NCI-H774 (cell line): ENCODE measurements at places on chromosomes 11 and 22.
A peak's percentile ranks its signal among the peaks of the same experiment; 100 is the strongest.

DNA sequence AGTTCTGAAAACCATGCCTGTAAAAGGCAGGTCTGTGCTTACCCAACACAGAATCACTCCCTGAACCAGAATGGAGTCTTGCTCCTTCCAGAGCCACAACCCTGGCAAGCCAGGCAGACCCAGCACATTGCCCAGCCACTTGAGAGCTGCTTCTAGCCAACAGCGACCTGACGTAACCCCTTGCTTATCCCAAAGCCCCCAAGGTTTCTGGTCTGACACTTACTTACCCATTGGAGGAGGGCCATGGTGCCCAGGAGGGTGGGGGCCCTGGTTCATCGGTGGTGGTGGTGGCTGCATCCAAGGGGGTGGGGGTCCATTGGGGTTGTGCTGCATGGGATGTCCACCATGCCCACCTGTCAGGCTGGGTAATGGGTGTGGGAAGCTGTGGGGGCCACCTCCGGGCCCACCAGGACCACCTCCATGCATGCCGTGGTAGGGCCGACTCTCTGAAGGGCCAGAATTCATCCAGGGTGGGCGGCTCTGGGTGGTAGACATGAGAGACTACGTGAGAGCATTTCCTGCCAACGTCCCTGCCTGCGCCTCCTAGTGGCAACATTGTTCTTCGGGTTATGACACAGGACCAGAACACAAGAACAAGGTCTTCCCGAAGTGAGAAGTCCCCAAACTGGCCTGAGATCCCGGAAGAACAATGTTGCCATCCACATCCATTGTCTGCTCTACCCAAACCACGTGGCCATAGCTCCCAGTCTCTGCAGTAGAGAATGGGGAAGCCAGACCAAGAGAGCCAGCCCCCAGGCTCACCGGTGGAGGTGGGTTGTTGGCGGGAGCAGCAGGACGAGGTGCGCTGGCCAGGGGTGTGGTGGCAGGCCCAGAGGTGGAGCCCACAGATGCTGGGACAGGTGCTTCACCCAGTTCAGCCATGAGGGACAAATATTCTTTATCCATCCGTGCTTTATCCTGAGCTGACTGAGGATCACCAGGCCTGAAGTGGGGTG lies 7.8 kb upstream of the PYGM start:
- DNase-seq, result no peak

- no peak for DNase-seq
Observed at GRCh38 chr11:114063149-114063828, 3.8 kb downstream of the ZBTB16 start.

DNA sequence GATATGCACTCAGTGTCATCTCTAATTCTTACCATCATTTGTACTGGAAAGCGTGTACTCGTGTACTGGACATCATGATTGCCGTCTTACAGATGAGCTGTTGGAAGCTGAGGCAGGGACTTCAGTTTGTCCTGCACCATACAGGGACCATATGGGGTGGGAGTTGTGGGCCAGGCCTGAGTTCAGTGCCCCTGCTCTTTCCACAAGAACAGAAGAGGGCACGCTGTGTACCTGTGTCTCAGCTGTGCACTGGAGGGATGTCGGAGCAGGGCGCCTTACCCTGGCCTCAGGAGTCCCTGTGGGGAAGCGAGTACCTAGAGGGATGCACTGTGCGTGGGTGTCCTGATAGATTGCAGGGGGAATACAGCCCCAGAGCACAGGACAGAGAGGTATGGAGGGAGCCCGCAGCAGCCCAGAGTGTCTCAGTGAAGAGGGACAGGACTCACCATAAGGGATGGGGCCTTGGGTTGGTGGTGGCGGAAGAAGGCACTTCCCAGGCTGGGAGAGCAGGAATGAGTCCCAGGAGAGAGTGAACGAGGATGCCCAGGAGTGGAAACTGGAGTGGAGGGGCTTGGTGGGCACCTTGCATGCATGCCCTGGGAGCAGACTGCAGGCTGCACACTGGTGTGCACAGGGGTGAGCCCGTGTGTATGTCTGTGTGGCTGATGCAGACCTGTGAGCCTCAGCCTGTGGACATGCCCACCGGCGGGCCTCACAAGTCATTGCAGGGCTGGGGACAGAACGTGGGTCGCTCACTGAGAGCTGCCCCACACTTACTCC lies 329.7 kb downstream of the TBC1D22A start:
- no peak for DNase-seq

GRCh38 chr11:66328302-66329144 lies 7.7 kb downstream of the RIN1 start:
- DNase-seq, result peak; percentile 51

DNA sequence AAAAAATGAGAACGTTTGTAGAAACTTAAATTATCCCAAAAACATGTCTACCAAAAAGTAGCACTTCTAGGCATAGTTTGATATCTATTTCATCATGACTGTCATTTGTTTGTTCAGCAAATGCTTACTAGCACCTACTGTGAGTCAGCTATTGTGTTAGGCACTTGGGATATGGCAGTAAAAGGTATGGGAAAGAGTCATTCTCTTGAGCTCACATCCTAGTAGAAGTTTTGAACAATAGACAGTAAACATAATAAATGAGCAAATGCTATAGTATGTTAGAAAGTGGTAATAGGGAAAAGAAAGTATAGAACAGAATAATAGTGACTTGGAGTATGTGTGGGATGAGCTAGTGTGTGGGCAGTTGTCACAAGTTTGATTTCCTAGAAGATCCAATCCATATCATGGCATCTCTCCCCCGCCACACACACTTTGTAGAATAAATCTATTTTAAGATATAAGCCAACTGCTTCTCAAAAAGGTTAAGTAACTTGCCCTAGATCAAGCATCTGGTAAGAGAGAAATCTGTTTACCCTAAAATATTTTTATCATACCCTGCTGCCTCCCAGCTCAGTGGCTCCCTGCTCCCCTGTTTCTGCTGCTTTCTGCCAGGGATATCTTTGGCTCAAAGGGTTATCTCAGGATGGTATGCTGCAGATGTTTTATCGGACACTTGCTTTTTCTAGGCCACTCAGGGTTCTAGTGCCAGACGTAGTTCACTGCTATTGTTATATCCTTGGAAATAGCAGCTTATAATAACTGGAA lies 129.7 kb downstream of the NCAM1 start:
- DNase-seq, result no peak

GRCh38 chr11:95147364-95147905 lies 57.8 kb downstream of the ENDOD1 start:
- no peak for DNase-seq

DNA sequence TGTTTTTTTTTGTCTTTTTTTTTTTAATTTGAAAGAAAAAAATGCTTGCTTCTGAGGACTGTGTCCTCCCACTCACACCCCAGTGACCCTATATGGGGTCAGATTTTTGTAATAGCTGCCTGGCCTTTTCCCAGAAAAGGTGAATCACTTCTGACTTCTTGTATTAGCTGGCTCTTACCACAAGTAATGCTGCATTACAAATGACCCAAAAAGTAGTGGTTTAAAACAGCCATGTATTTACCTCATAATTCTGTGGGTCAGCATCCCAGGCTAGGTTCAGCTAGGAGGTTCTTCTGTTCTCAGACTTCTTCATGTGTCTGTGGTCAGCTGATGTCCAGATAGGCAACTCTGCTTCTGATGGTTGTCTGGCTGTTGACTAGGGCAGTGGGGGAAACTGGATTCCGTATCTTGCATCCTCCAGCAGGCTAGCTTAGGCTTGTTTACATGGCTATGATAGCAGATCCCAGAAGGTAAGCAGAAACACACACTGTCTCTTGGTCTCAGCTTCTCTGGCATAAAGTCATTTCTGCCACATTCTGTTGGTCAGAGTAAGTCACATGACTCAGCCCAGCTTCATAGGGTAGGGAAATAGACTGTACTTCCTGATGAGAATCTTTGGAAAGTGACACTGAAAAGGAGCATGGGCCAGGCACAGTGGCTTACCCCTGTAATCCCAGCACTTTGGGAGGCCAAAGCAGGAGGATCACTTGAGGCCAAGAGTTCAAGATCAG lies 19.5 kb downstream of the LHFPL7 start:
- no peak for DNase-seq

- DNase-seq, result no peak
Observed at GRCh38 chr11:23263466-23263865, 403.2 kb upstream of the CCDC179 start.

DNA sequence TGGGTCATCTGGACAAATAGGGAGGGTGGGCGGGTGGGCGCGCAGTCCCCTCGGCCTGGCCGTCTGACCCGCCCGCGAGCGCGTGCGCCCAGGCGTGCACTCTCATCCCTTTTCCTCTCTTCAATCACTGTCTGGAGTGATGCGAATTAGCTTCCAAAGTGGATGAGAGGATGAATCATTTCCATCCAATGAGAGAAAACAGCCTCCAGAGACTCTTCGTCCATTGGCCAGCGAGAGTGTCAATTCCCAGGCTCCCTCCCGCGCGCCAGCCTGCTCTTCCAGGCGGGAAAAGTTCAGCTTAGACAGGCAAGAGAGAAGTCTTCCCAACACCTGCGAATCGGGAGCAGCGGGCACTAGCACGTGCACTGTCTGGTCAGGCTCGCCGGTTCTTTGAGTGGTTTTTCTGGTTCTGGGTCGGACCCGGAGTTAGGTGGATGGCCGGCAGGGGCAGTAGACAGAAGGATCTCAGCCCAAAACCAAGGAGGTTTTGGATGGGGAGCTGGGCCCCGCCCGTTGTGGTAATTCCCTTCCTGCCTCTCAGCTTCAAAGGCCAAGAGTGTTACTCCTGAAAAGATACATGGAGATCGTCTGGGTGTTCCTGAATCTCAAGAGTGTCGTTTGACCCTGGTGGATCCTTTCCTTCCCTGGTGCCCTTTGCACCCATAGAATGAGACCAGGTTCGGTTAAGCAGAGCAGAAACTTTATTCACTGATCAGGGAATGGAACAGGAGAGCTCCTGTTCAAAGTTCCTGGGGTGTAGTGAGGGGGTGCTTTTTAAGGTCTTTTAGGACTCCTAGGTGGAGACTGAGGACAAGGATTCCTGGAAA lies 33.4 kb upstream of the GLYATL1 start:
- peak; percentile 85 for DNase-seq

DNA sequence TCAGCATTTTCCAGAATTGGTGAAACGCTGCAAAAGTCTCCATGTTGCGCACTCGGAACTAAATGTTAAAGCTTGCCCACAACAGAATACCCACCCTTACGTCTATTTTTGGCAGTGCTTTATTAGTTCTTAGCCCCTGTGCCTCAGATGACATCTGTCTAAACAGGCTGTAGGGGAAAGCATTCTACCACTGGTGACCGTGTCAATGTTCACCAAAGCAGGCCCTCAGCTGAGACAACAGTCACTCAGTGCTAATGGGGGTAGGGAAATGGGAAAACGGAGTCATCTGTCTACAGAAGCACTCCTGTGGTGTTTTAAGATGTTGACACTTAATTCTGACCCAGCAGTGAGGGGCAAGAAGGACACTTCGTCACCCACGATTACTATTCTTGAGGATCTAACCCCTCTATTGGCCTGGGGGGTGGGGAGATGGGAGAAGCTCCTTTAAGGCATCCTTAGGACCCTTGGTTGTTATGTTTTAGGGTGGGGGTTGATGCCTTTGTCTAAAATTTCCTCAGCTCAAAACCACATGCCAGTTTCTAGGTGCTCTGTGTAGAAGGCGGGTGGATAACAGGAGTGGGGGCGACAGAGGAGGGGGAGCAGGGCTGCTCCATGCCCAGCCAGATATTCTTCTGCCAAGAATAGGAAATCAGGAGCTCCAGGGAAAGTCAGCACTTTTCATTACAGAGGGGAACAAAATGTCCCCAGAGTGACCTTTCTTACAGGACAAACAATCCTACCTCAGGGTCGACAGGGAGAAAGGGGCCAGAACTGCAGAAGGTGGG lies 15.6 kb upstream of the MFRP start:
- no peak for DNase-seq

GRCh38 chr11:57787920-57788702 lies 26.5 kb downstream of the CTNND1 start:
- no peak for DNase-seq

GRCh38 chr11:114082767-114083181 lies 23.3 kb downstream of the ZBTB16 start:
- no peak for DNase-seq

- no peak for DNase-seq
Observed at GRCh38 chr11:77346906-77347603, 45.6 kb upstream of the GDPD4 start.

GRCh38 chr22:23272371-23272770 lies 92.1 kb downstream of the BCR start:
- no peak for DNase-seq

GRCh38 chr11:70854901-70855556 lies 397.3 kb downstream of the SHANK2 start:
- DNase-seq, result peak; percentile 92

DNA sequence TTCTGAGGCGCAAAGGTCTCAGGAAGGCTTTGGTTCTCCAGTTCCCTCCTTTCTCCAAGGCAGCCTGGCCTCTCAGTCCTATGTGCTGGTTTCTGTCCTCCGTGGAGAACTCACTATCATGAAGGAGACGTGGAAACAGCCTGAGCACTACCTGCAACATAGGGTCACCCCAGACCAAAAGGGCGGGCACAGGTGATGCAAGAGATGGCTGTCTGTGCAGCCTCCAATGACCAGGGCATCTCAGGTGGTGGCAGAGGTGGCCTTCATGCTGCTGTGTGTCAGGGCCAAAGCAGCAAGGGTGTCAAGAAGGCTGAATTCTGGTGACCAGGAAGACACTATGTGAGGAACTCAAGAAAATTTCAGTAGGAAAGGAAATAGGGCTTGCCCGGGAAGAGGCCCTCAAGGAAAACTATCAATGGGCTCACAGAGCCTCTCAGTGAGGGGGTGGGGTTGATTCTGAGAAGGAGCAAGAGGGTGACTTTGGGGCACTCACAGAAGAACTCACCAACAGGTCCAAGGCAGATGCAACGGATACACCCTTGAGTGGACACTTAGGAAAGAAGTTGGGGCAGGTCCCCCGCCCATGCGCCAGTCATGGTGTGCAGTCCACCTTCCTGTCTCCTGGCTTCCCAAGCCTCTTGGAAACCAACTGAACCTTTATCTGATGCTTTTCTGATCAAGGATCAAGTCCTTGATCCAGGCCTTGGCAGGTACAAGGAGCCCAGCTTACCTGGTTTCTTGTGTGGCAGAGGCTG lies 212.3 kb upstream of the B3GAT1 start:
- DNase-seq, result no peak

DNA sequence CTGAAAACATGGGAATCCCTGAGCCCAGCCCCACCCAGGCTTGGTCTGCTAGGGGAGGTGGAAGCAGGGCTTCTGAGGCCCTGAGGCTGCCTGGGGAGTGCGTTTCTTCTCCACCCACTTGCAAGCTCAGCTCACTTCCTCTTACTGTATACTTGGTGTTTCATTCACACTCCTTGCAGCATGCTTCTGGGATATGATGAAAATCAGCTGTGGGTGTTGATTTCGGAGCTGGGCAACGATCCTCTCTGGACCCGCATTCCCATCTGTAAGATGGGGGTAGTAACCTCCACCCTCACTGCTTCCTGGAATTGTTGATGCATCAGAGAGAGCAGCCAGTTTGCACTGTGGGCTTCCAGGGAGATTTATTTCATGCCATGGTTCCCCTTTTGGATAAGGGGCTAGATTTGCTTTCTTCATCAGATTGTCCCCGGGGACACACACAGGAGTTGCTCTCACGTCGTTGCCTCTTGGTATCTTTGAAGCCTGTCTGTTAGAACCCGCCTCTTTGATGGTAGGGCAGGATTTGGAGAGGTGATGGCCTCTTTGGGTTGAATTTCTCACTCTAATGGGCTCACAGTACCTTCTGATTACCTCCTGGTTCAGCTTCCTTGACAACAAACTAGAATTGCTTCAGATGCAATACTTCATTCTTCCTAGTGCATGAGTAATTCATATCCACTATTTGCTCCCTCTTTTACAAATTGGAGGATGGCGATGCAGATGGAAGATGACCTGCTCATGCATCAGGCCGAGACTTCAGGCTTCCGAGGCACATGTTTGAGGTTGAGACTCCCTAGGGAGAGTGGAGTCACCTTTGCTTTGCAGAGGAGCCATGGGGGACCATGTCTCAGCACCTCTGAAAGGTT lies 40.4 kb downstream of the BCR start:
- DNase-seq, result no peak

GRCh38 chr11:45275828-45276227 lies 10.3 kb downstream of the SYT13 start:
- DNase-seq, result no peak
